Cortex of kidney (tissue), 1 donor: ENCODE measurements at places on chromosomes 2 and 18.

DNA sequence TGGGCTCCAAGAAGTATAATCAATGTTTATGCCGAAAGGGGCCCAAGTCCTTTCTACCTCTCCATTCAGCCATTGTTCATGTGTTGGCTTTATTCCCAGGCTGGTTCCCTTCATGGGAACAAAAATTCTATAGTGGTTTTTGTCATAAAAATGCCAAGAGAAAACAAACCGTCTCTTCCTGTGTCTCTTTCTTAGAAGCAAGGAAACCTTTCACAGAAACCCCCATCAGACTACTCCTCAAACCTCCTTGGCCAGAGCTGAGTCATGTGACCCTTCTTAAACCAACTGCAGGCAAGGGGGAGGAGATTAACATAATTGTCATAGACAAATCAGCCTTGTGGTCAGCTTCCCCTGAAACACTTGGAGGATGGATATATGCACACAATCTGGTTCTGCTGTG is 75.1 kb upstream of the TANK start:
- no peak for DNase-seq

GRCh38 chr2:73762571-73762970 is 17.3 kb downstream of the DUSP11 start:
- DNase-seq: no peak

DNA sequence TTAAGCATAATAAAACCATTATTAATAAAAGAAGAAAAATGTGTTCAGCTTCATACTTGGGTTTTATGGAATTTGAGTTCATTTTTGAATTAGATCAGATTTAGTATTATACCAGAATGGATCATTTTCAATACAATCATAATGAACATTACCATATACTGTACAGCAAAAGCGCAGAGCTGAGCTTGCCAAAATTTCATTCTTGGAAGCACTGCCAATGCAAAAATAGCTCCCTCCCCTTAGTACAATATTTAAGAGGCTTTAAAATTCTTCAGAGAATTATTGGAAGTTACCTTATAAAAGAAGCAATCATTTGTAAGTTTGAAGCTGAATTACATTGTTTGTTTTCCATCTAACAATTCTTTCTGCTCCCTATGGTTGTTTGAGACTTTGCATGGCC is 938.1 kb upstream of the SLC39A10 start:
- DNase-seq: no peak

GRCh38 chr2:210199186-210199765 is 26.0 kb downstream of the ACADL start:
- no peak for DNase-seq

DNA sequence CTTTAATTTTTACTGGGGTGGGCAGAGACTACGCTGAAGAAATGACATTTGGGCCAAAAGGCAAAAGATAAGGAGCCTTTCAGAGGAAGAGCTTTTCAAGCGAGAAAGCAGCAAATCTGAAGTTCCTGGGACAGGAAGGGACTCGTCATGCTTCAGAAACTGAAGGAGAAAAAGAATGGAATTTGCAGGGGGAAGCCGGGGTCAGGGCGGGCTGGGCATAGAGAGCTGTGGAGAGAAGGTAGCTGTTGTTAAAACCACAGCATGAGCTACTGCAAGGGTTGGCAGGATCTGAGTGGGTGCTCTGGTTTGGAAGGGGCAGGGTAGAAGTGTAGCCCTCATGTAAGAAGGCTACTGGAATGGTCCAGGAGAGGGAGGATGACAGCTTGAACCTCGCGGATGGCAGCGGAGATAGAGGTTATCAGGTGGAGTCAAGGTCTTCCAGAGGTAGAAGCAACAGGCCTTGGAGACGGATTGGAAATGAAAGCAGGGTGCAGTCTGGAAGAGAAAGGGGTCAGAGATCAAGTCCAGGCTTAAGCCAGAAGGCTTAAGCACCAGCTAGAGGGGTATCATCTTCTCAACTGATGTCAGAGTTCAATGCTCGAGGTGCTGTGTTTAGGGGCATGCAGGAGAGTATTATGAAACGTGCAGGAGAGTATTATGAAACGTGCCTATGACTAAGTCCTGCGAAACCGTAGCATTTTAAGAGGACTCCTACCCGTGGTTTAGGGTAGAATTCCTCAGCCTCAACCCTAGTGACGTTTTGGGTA is 18.9 kb downstream of the ATP8B1 start:
- DNase-seq: no peak

DNA sequence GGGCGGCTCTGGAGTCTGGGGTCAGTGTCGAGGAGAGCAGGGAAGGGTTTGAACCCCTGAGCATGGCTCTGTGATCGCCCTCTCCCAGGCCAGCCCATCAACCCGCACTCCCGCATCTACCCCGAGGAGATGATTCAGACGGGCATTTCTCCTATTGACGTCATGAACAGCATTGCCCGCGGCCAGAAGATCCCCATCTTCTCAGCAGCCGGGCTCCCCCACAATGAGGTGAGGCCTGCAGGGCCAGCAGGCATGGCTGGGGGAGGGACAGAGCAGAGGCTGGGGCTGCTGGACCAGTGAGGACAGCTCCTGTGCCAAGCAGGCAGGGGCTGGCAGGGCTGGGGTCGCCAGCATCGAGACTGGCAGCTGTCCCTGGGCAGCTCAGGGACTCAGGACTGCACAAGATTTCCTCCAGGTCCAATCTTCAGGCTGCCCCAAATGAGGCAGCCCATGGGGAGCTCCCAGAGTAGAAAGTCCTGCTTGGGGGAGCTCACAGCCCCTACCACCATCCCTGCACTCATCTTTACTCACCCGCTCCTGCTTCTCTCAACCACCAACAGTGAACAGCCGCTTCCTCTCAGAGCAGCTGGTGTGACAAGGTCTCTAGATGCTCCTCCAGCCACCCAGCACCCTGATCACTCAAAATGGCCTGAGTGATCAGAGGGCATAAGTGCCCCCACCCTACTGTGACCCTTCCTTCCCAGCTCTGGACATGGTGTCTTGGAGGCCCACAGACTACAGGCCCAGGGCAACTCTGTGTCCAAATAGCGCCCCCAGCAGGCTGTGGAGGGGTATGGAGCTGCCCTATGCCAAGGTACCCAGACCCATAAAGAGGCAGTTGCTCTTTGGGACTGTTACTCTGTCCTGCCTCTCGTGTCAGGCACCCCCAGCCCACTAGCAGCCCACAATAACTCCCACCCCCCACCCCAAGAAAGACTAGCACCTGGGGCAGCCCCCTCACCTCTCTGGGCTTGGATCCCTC is 18.3 kb upstream of the ANKRD53 start:
- DNase-seq: no peak

GRCh38 chr2:120247851-120248250 is 4.8 kb upstream of the RALB start:
- no peak for DNase-seq

- DNase-seq: no peak
These were observed 318.1 kb upstream of the NT5C1B start for GRCh38 chr2:18907508-18907907.

DNA sequence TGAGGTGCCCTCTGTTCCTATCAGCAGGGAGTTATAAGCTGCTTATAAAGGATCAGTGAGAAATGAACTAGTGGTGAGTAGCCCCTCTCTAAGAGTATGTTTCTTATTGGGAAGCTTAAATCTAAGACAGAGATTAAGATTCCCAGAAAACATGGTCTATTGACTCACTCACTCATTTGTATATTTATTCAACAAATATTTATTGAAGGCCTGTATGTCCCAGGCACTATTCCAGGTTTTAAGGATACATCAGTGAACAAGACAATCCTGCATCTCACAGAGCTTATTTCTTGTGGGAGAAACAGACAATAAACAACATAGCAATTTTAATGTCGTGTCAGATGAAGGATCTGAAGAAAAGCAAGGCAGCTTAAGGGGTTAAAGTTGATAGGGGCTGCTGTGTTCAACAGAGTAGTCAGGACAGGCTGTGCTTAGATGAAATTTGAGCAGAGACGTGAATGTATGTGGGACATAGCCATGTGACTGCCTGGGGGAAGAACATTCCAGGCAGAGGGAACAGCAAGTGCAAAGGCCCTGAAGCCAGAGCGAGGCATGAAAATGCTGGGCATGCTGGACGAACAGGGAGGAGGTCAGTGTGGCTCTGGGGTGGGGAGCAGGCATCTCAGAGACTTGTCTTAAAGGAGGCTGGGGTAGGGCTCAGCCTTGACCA is 14.8 kb upstream of the PSD4 start:
- no peak for DNase-seq

- no peak for DNase-seq
These were observed 952.9 kb downstream of the TRIB2 start for GRCh38 chr2:13669607-13670006.

- DNase-seq: no peak
These were observed 4.4 kb upstream of the VPS54 start for GRCh38 chr2:64023485-64024258.

- DNase-seq: no peak
These were observed 138.1 kb downstream of the DTNA start for GRCh38 chr18:34848156-34848555.

- DNase-seq: no peak
These were observed 60.7 kb downstream of the CXCR4 start for GRCh38 chr2:136057023-136057801.

DNA sequence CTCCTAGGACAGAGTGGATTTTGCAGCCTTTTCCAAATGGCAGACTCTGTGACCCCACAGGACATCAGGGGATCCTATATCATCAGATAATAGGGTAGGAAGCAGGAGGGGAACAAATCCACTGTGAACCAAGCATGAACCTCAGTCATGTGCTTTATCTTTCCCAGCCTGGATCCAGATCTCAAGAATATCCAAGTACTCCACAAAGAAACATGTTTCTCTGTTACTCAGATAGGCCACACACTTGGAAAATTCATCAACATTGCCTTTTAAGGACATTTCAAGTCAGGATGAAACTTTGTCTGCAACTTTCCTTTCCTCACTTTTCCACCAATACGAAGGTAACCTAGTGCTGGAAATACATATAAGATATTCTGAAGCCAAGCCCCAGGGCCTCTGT is 85.8 kb downstream of the RDH14 start:
- no peak for DNase-seq

DNA sequence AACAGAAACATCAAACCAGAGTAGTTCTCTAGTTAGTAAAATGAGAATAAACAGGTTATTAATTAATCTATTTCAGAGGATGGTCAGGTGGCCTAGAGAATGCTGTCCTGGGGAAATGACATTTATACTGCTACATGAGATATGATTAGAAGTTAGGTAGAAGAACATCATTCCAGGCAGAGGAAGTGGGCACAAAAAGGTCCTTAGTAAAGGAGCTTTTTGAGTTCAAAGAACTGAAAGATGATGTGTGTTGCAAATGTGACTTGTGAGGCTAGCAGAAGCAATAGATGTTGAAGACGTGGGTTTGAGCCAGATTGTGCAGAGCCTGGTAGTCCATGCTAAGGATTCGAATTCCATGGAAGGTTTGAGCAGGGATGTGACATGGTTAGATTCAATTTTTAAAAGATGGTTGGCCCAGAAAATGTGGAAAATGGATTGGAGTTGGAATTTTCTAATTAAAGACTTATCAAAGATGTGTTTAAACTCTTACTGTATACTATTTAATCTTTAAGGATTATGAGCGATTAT is 34.2 kb downstream of the RAB10 start:
- no peak for DNase-seq

DNA sequence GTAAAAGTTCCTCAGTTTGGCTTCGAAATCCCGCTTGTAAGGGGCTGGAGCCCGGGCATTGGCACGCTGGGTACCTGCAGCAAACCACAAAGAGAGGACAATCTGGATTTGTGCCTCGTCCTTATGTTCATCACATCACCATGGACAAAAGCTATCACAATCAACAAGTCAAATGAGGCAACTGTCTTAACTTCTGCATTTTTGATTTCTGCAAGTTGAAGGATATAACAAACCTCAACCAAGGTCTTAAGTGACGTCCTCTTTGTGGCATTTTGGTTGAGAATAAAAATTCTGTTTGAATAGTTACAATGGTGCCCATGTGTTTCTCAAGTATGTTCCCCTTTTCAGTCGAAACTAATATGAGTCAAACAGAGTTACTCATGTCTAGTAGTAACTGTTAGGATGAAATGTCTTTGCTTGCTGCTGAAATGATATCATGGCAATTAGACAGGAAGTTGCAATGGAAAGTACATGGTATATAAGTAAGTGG is 70.8 kb upstream of the STK17B start:
- DNase-seq: no peak

DNA sequence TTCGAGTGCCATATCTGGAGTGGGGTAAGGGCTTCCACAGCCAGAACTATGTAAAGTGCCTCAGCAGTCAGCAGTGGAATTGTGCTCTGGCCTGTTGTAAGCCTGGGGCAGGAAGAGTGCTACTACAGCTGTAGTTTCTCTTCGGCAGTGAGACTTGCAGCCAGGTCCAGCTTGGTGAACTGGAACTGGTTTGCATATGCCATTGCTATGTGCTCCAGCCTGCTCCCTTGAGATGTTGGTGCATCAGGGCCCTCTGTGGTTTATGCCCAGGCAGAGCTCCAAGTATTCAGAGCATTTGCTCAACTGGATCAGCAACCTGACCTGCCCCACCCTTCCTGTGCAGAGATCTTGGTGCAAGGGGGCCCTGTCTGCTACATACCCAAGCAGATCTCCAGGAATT is 47.8 kb downstream of the ZNF804A start:
- no peak for DNase-seq

DNA sequence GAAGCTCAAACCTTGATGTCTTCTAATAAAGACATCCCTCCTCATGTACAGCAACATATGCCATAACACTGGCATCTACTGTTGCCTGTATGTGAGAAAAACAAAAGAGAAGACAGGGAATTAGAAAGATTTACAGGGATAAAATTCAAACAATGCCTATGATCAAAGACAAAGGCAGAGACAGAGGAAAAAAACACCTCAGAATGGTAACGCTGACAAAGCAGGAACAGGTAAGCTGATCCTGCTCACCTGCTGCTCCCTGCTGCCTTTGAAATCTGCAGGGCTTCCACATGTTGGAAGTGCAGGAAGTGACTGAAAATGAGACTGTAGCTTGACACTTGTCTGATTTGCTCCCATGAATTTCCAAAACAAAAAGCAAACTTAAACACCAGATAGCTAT is 90.2 kb upstream of the DNAJC10 start:
- no peak for DNase-seq

DNA sequence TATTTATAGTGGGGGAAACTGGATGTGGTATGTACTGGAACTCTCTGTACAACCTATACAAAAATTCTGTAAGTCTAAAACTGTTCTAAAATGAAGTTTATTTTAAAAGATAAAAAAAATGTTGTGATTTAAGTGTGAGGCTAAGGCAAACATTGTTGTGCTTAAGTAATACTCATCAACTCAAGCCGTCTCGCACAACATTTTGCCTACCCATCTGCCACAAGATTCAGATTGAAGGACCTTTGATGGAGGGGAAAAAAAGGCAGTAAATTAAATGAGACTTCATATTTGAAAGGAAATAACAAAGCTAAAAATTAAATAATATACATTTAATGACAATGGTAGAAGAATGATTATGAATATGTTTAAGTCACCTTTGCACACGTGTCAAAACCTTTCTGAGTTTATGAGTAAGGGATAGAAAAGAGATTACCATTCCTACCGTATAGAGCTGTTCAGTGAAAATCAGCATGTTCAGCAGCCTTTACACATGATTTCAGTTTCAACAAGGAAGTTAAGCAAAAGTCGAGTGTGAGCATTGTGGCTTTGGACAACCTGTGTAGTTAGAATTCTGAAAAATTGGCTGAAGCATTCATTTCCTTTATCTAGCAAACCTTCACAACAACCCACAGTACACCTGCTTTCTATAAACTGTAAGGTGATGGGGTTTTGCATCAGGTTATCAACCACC is 499.3 kb downstream of the IRS1 start:
- no peak for DNase-seq
